ENCODE measurements at places on chromosomes 7 and 10.

GRCh38 chr10:63384001-63384400 is 81.8 kb downstream of the JMJD1C start:
- no peak for DNase-seq

DNA sequence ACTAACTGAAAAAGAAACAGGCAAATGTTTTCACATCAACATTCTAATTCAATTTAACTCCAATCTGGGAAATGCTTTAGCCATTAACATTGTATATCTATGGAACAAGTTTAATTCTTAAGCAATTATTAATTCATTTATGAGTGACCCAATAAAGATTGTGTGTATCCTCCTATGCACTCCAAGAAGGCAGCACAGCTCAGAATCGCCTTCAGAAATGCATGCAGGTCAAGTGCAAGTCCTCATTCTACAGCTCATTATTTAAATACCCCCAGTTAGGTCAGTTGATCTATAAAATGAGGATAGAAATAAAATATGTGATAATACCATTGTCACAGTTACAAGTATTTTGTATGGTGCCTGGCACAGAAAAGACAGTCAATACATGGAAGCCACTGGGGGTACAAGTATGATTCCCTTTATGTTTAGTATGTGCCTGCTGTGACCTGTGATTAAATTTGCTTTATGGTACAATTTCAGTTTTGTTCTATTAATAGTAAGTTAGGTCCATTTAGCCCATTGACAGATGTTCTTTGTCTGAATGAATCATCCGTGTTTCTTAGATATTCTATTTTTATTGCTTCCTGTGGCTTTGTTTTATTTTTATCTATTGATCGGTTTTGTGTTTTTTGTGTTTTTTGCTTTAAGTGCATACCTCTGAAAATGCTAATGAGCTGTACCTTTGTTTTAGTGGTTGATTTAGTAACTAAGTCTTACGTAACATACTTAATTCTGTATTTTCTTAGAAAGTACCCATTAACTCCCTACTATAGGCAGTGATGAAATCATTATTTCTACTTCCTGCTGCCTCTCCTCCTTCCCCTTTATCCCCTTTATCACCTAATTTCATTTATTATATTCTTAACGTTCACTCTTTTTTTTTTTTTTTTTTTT is 42.8 kb downstream of the CPXM2 start:
- DNase-seq, result no peak

- DNase-seq, result no peak
Measured at GRCh38 chr10:69553328-69553727, 19.9 kb downstream of the NEUROG3 start.

DNA sequence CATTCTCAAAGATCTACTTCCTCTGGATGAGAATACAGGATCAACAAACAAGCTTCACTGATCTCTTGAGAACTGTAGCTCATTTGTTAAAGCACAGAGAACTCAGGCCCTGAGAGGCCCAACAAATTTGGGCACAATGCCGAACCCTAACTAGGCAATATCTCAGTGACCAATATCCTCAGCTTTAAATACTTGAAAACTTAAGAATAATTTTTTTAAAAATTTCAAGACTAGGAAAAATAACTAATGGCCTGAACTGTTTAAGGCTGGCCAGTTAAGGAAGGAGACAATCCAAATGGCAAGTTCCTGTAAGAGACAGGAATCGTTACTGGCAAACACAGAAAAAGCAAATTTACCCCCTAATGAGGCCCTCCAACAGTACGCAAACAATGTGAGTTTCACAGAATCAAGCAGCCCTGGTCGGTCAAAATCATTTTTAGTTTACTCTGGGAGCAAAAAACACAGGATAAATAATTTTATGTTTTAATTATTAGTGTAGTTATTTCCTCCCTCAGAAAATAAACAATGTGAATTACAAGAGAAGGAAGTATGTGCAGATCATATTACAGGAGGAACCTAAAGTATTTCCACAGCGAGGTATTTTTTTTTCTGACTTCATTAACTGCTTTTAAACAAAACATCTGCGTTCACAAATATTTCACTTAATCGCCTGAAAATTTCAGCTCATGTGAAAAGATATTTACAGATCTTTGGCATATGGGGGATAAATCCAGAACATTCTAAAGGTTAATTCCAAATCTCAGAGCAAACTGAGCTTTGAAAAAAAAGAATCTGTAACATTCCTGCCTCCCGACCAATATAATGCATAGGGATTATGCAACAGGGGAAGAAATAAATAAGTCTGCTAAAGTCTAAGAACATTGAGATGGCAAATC is 39.5 kb downstream of the NT5C2 start:
- no peak for DNase-seq

GRCh38 chr7:145005601-145006000 is 169.7 kb upstream of the TPK1 start:
- DNase-seq, result no peak

DNA sequence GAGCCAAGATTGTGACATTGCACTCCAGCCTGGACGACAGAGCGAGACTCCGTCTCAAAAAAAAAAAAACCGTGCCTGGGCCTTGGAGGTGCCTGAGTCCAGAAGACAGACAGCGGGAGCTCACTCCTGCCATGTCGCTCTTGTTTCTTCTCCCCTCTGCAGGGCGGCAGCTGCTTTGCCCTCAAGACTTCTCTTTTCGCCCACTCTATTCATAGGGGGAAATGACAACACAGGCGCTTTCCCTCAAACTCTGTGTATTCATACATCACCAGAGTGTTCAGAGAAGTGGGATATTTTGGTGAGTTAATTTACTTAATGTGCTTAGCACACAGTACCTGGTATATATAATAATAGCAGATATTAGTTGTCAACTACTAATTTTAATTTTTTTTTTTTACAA is 44.5 kb downstream of the FOXK1 start:
- DNase-seq, result no peak

DNA sequence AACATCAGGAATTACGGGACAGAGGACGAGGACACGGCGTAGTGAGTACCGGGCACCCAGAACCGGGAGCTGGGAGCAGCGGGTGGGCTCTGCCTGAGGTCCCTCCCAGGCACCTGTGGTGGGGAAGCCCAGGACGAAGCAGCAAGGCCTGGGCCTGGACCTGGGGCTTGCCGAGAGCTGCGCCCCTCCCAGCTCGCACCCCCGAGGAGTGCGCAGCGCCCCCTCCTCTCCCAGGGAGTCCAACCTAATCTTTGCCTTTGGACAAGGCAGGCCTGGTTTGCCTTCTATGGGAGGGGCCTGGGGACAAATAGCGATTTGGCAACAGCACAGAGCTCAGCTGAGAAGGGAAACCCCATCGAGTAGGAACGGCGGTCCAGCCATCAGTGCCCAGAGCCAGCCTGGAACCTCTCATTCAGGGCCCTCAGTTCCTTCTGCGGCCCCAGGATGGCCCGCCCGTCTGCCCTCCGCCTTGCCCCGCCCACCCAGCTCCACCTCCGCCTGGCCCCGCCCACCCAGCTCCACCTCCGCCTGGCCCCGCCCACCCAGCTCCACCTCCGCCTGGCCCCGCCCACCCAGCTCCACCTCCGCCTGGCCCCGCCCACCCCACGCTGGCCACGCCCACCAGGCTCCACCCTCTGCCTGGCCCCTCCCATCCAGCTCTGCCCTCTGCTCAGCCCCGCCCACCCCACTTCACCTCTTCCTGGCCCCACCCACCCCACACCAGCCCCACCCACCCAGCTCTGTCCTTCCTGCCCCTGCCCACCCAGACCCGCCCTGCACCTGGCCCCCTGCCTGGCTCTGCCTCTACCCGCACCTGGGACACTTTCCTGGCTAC is 32.5 kb upstream of the KNDC1 start:
- DNase-seq, result no peak

DNA sequence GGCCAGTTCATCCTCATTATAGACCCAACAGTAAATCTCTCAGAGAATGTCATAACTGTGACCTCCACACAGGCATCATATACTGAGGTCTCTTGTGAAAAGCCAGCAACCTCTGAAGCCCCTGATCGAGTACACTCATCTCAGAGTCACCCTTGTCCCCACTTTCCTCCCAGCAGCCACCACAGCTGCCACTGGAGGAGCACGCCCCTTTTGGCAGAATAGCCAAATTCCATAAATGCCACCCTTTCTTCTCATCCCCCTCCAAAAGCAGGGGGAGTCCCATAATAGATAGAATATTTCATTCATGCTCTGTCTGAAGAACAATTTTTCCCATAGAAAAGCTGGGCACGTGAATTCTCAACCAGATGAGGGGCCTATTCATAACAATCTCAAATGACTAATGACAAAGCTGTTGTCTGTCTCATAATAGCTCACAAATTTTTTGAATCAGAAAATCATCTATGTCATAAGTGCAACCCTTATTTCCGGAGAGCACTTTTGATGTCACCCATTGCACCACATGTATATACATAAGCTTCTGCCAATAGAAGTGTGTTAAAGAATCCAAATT is 47.4 kb downstream of the SGMS1 start:
- DNase-seq, result no peak

DNA sequence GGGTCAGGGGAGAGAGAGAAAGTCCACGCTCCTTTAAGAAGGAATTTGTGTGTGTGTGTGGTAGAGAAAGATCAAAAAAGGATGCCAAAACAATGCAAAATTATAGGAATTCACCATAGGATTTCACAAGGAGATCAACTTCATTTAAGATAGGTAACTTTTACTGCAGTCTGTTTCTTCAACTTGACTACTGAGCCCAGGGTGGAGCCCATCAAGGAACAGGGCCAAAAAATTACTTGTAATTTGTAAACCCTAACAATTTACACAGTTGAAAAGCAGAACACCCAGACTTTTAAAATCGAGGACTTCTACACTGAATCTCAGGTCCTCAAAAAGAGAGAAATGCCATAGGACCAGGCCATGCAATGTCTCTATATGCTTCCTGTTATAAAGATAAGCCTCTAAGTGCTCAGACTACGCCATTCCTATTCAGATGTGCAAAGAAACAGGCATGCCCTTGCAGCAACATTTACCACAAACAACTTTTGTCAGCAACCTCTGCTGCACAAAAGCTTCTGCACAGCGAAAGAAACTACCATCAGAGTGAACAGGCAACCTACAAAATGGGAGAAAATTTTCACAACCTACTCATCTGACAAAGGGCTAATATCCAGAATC is 10.6 kb upstream of the GIMAP4 start:
- DNase-seq, result no peak

DNA sequence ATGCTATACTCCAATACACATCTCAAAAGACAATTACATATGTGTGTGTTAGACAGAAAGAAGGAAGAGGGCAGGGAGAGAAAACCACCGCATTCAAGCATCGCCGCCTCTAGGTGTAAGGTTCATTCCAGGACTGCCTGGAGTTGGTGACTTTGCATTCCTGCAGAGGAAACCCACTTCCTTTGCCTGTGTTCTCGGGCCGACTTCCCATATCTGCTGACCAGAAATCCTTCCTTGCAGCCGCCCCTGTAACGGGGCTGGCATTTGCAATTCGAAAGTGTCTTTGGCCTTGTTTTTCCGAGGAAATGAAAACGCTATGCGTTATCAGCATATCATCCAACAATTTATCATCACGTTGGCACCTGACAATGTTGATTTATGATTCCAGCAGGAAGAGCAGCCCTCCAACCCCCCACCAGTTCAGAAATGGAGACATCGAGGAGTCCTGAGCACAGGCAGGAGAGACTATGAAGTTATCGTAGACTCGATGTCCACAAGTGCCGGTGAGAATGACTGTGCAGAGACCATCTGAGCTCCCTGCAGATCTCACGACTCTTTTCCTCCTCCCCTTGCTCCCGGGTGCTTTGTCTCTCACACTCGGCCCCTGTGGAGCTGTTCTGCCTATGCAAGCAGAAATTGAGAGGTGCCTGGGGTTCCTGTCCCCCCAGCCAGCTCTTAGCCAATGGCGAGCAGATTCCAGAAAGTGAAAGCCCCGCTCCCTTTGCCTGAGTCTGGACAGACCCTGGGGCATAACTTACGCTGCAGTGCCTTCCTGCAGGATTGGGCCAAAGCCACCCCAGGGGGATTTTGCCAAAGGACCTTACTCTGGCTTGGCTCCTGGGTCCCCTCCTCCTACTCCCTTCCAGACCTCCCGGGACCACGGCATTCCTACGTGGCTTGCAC is 68.9 kb upstream of the FOXK1 start:
- no peak for DNase-seq

DNA sequence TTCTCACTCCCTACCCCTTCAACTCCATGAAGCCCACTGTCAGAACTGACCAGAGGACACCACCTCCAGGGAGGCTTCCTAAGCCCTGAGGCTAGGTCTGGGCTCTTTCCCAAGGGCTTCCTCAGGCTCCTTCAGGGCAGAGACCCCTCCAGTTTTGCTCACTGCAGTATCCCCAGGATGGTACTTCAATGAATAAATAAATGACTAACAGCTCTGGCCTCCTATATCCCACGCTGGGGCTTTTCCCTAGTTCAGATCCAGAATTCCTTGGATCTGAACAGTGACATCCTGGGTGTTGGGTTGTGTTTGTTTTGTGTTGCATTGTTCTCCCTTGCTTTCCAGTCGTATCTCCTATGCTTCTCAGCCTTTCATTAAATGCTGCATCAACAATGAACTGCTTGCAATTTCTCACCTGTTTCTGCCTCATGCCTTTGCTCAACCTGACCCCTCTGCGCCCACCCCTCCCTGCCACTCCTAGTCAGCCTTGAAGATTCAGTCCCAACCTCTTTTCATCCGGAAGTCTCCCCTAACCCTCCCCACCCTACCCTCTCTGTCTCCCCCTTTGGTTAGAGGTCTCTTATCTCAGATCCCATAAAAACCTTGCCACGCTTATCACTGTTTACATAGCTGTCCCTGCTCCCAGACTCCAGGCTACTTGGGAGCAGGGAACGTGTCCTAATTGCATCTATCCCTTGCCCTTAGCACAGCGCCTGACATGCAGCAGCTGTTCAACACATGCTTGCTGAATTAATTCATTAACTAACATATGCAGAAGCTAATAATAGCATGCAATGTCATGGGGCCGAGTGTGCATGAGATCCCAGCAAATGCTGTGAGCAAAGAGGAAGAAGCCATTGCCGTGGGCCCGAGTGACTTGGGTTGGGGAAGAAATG is 41.7 kb downstream of the PPP1R3C start:
- DNase-seq, result no peak

DNA sequence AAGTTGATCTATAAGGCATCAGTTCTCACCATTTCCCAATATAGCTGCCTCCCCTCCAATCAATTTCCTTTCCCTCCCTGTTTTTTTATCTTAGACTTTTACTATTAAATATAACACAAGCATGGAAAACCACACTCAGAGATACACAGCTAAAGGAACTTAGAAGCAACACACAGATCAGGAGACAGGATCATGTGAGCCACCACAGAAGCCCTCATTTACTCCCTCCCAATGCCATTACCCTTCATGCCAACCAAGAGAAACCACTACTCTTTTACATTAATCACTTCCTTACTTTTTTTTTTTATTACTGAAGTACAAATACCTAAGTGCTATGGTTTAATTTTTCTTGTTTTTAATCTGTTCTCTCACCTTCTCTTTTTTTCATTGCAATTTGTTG is 33.0 kb downstream of the COG5 start:
- DNase-seq, result no peak

GRCh38 chr7:134654104-134654775 is 7.6 kb downstream of the BPGM start:
- no peak for DNase-seq

GRCh38 chr7:151844071-151844824 is 32.7 kb downstream of the PRKAG2 start:
- no peak for DNase-seq
